ENCODE measurements at places on chromosomes 7 and 10.

GRCh38 chr10:28343987-28344895 lies 41.4 kb upstream of the MPP7 start:
- no peak for DNase-seq

DNA sequence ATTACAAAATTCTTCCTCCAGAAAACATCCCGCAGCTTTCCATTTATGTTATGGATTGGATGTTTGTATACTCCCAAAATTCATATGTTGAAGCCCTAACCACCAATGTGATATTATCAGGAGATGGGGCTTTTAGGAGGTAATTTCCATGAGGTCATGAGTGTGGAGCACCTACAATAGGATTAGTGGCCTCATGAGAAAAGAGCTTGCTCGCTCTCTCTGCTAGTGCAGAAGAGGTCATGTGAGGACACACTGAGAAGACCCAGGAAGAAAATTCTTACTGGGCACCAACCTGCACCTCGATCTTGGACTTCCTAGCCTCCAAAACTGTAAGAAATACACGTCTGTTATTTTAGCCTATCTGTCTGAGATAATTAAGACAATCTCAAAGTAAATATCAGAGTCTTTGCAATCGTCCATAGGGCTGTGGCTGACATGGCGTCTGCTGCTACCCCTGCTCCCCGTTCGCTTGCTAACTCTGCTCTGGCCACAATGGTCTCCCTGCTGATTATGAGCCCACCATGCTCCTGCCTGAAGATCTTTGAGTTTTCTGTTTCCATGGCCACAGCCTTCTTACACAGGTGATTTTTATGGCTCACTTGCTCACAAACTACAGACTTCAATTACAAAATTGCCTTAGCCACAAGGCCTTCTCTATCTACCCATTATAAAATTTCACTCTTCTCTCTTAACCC lies 333.3 kb downstream of the CACNA2D1 start:
- DNase-seq, result no peak

- no peak for DNase-seq
These were observed 77.6 kb downstream of the DENND2A start for GRCh38 chr7:140562926-140563481.

GRCh38 chr10:27297844-27298521 lies 57.4 kb upstream of the ACBD5 start:
- DNase-seq, result no peak

DNA sequence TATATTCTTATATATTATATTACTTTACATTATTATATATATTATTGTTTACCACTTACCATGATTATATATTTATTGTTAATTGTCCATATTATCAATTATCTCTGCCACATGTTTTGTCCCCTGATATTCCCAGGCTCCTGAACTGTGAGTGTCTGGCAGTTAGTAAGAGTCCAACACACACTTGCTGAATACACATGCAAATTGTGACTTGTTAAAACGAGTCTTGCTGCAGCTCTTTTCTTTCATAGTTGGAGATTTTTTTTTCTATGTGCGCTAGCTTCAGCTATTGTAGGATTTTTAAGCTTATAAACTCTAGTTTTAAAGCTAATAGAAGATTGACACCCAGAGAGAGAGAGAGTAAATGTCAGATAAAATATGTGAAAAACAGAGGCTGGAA lies 207.8 kb upstream of the FAM3C start:
- DNase-seq, result no peak

DNA sequence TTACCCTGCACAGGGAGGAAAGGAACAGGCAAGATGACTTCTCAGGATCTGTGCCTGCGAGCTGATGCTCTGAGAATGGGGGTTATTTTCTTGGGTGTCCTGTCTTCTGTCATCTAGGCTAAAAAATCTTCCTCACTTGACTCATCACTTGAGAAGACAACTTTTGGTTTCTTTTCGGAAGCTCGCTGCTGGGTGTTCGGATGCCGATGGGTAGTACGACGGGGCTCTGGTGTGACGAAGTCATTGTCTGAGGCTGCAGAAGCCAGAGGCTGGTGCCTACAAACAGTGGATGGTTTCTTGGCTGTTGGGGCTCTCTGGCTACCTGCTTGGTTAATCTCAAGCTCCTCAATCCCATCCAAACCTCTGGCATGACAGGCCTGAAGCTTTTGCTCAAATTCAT lies 92.2 kb downstream of the NPSR1 start:
- DNase-seq, result no peak

- DNase-seq, result no peak
These were observed 27.9 kb downstream of the HYAL4 start for GRCh38 chr7:123872908-123873307.

GRCh38 chr7:102188746-102189145 lies 97.9 kb upstream of the SH2B2 start:
- no peak for DNase-seq

- DNase-seq, result no peak
These were observed 29.2 kb upstream of the KLF6 start for GRCh38 chr10:3813986-3814837.

GRCh38 chr7:99096124-99096887 lies 47.6 kb downstream of the SMURF1 start:
- no peak for DNase-seq

GRCh38 chr7:82388138-82388537 lies 55.4 kb downstream of the CACNA2D1 start:
- no peak for DNase-seq

DNA sequence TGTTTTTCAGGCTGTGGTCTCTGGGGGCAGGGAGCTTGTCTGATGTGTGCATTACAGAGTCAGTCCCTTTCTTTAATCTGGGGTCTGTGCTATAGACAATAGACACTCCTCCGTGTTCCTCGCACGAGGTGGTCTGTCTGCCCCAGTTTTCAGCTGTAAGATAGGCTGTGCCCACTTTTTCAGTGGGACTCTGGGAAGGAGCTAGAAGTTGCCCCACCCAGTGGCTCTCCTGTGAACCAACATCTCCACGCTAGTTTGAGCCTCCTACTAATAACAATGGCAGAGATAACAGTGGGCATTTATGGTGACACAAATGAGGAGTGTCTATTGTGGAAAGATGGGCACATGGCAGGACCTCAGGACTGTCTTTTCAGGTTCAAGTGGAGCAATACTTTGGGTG lies 44.0 kb downstream of the ADRB1 start:
- no peak for DNase-seq

GRCh38 chr10:76036962-76037361 lies 605.5 kb downstream of the LRMDA start:
- DNase-seq, result no peak

GRCh38 chr7:157849341-157849596 lies 512.5 kb downstream of the DNAJB6 start:
- no peak for DNase-seq

GRCh38 chr10:114483575-114483974 lies 79.3 kb upstream of the AFAP1L2 start:
- no peak for DNase-seq

GRCh38 chr10:113004069-113004618 lies 54.1 kb downstream of the TCF7L2 start:
- no peak for DNase-seq

GRCh38 chr10:75672842-75673241 lies 241.4 kb downstream of the LRMDA start:
- DNase-seq, result no peak

- no peak for DNase-seq
These were observed 1.6 kb downstream of the PSAP start for GRCh38 chr10:71849461-71849908.

DNA sequence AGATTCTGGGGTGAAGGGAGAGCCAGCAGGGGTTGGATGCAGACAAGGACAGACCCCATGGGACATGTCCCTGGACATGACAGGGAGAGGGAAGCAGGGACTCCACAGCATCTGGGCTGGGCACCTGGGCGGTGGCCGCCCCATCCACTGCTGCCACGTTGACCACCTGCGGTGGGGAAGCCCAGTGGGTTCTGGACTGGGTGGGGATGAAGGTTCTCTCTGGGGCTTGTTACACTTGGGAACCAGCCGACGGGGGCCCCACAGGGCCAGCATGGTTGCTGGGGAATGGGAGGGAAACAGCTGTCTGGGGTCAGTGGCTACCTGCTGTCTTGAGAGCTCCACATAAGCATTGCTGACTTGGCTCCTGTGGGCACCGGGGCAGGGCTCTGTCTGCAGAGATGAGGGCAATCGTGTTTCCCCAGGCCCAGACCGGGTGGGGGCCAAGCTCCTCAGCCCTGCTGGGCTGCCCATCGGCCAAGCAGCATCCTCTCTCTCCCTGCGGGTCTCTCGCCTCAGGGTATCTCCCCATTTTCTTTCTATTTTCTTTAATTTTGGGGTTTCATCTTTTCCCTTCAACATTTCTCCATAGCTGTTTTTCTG lies 443.6 kb upstream of the PFKP start:
- no peak for DNase-seq

- DNase-seq, result no peak
These were observed 13.4 kb downstream of the JAZF1 start for GRCh38 chr7:28166982-28167715.

DNA sequence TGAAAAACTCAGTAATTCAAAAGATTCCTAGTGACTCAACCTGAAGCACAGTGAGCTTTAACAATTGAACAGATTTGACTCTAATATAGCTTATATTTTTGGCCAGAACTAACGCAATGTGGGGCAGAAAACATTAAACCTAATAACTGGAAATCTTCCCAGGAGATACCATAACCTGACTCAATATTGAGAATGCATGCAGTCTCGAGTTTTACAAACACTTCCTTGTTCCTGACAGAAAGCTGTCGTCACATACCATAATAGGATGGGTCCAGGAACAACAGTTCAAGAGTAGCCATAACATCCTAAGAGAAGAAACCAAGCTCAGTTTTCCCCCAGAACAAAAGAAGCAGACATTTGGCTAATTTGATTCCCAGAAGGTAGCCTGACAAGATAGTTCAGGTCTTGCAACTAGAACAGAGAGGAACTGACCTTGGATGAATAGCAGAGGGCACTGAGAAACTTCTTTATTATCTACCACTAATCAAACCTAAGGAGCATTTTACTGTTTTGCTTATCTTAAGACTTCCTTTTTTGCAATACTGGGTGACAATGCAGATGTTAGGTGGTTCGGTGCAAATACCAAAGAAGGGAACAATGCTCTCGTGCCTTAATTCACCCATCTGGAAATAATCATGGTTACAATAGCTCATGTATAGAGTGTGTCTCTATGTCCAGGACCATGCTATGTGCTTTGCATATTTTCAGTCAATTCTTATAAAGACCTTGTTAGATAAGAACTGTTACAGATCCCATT lies 38.6 kb upstream of the ACSL5 start:
- no peak for DNase-seq

GRCh38 chr10:62610649-62611229 lies 193.8 kb upstream of the ADO start:
- DNase-seq, result peak; percentile 71

- DNase-seq, result no peak
These were observed 98.4 kb upstream of the HABP2 start for GRCh38 chr10:113454341-113455061.

DNA sequence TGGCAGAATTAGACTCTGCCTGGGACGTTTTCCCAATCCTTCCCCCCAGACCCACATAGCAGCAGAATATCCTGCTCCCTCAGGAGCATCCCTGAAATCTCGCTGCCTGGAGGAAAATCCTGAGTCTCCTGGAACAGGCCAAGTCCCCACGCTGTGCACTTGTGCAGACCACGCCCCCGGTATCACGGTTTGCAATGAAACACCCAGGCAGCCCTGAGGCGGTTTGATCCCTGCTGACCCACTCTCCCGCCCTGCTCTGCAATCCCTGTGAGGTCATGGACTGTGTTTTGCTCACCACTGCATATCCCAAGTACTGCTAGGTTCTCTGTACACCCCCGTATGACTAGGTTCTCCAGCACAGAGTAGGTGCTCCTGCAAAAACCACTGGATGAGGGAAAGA lies 411.8 kb upstream of the MGMT start:
- no peak for DNase-seq

DNA sequence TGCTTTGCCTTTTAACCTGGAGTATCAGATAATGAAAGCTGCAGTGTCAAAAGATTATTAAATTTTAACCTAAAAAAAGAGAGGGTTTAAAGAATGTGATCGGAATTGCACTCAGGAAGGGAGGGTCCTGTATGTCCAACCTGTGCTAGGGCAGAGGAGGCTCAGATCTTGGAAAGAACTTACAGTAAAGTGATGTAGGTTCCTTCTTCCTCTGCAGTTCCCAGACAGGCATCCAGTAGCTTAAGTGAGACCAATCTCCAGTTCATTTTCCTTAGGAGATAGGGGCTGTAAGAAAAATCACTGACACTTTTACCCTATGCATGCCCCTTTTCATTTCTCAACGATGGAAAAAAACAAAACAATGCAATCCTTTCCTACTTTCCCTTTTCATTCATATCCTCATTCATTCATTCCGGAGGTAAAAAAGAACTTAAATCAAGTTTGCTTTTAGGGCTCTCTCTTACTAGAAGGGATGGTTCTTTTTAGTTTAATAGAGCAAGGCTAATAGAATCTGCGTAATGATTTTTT lies 28.3 kb downstream of the EXOC6 start:
- DNase-seq, result no peak

GRCh38 chr7:156543699-156544598 lies 96.6 kb upstream of the RNF32 start:
- DNase-seq, result no peak

- DNase-seq, result no peak
These were observed 331.5 kb upstream of the CNTNAP2 start for GRCh38 chr7:145784809-145785780.

GRCh38 chr10:88744002-88744401 lies 15.8 kb upstream of the LIPN start:
- no peak for DNase-seq

GRCh38 chr7:140315498-140316164 lies 82.7 kb downstream of the SLC37A3 start:
- DNase-seq, result no peak

- no peak for DNase-seq
These were observed 96.1 kb downstream of the TNS3 start for GRCh38 chr7:47485640-47486435.

GRCh38 chr10:83371696-83372490 lies 767.4 kb upstream of the GHITM start:
- DNase-seq, result no peak

- DNase-seq, result no peak
These were observed 15.9 kb downstream of the PTPRE start for GRCh38 chr10:127922675-127923366.

GRCh38 chr10:110207805-110208613 lies 604 bp downstream of the MXI1 start:
- DNase-seq, result peak; percentile 36

GRCh38 chr10:78319371-78319770 lies 285.7 kb downstream of the RPS24 start:
- DNase-seq, result no peak

DNA sequence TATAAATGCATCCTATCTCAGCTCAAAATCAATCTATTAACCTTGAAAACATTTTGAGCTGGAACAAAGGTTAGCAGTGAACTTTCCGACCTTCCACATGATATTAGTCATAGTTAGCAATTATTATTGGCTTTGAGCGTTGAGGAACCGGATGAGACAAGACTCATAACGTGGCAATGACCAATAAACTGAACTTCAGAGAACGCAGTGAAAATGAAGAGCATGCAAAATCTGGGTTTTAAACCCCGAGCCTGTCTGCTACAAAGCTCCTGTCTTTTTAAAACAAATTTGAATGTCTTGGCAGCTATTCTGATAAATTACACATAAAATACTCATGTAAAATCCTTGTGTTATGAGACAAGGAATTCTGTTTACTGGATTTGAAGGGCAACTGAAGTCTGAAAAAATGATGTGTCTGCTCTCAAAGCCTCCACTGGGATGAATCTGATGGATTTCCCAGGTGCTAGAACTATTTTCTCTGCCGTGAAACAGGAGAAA lies 74.7 kb upstream of the ITGB1 start:
- DNase-seq, result no peak
